Stimulated activated CD4-positive, alpha-beta T cell treated with anti-CD3 and anti-CD28 coated beads, Interleukin-4, amount 100 ng/mL, for 1 hour (primary cell): ENCODE measurements at places on chromosomes 2 and 18.

- DNase-seq = no peak
These were observed 2.8 kb upstream of the KCTD1 start for GRCh38 chr18:26550998-26551694.

DNA sequence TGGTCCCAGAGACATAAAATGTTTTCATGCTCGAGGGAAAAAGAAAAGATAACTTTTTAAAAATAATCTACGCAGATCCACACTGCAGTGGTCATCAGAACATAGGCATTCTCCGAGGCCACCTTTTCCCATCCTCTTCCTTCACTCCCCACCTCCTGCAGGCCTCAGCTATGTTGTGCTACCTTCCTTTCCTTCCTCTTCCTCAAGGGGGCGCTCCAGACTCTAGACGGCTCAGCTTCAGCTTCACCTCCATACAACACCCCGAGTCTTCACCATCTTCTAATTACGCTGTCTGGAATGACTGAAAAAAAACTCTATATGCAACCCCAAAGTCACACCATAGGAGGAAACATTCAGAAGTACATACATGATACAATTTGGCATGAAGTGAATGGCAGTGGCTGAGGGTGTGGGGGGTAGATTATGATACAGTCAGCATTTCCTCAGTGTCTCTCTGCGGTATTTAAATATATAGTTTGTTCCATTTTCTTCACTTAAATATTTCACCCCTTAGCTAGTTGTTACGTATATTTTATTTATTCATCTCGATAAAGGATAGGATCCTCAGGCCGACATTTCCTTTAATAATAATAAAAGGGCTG, 583.6 kb downstream of the IRS1 start:
- peak; percentile 38 for DNase-seq

DNA sequence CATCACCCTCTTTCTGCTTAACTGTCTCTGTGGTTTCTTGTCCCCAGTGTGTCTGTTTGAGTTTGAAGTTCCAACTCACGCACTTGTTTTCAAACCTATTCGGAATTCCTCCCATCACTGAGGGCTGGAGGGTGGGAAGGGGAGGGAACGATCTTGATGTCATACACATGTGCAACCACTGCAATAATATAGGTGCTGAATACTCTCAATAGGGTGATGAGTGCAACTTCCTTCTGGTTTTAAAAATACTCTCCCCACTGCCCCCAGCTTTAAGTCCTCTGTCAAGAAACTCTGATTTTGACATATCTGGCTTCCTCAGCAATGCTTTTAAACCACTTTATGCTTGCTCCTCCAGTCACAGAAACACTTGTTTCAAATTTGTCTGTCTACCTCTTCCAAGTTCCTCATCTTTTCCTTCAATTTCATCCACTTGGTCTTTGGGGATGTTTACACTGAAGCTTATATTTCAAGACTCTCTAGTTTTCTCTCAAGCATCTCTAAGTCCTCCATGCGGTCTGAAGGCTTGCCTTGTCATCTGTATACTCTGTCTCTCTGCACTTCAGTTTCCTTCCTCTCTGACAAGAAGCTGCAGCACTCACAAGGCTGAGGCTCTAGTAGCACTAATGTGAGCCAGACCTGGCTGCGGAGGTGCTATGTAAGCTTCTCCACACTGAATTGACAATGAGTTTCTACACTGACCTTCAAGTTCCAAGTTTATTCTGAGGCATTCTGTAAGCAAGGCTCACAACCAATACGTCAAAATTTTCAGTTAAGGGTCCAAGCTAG, 422.3 kb downstream of the ZEB2 start:
- DNase-seq = no peak

DNA sequence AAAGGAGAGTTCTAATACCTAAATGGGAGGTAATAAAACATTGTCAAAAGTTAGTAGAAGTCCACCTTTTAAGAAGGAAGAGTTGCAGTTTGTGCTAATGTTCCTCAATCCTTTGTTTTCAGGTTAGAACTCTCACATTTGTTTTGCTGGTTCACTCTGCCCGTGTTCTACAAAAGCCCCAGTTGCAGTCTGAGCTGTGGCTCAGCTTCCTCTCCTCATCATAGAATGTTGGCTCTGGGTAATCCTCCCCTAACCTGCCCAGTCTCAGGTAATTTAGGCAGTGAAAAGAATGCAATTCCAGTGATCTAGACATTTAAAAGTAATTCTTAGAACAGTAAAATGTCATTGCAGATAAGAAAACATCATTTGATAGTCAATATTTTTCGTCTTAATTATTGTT, 1410.4 kb upstream of the ZEB2 start:
- DNase-seq = no peak

DNA sequence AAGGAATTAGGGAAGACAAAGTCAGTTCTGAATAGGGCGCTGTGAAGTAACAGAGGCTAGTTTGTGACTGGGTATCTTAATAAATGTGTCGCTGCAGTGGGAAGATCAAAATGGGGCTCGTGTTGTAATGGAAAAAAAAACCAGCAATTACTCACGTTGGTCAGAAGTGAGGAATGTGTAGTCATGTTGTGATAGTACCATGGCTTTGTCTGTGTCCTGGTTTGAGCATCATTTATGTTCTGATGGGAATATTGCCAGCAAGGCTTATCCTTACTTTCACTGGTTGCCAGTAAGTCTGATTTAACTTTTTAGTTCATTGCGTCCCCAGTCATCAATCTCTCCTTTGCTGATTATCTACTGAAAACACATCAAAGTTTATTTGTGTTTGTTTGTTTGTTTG, 467.6 kb downstream of the NYAP2 start:
- DNase-seq = no peak

GRCh38 chr18:3645384-3646156, 195.6 kb downstream of the TGIF1 start:
- no peak for DNase-seq

- no peak for DNase-seq
These were observed 42.6 kb downstream of the INPP4A start for GRCh38 chr2:98487101-98487805.

GRCh38 chr18:62288665-62289008, 36.5 kb upstream of the TNFRSF11A start:
- no peak for DNase-seq

GRCh38 chr2:151091583-151091982, 170.1 kb downstream of the RBM43 start:
- no peak for DNase-seq

- no peak for DNase-seq
These were observed 50.5 kb downstream of the RAB31 start for GRCh38 chr18:9758624-9759075.

DNA sequence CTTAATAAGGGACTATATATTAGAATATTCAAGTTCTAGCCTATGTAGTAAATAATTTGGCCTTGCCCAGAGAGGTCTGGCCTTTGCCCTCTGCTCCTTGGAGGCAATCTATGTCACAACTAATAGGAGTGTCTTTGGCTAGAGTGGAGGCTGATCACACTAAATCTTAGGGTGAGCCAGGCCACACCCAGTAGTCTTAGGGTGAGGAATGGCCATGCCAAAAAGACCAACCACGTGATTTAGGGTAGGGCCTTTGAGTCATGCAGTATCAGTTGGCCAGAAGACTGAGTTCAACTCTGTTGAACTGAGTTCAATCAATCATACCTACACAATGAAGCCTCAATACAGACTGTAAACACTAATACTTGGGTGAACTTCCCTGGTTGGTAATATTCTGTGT, 26.0 kb upstream of the FLACC1 start:
- no peak for DNase-seq

GRCh38 chr2:170848587-170848986, 31.9 kb downstream of the GAD1 start:
- DNase-seq = no peak

- no peak for DNase-seq
These were observed 184.1 kb downstream of the CALCRL start for GRCh38 chr2:187263675-187264560.

DNA sequence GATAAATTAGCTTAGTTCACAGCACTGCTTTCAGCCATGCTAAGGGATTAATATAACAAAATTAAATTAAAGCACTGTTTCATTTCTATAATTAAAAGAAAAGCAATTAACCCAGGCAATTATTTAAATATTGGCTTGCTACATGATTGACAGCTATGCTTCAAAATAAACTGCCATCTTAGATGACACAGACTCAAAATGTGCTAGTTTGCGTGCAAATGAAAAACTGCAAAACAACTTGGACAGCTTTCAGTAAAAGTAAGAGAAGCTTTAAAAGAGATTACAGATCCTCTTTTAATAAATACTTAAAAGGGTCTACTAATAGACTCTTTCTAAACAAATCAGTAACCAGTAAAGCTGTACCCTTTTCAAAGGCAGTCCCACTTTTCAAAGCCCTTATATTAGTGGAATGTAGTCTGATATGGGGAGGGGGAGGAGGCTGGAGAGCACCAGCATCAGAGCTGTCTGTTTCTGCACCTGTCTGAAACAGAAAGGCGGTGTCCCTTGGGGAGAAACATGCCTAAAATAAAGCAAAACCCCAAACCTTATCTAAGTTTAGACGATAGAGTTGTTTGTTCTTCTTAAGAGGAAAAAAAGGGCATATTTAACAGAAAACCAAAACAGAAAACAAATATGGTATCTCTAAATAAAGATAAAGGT, 20.8 kb downstream of the EIF2AK3 start:
- DNase-seq = no peak

DNA sequence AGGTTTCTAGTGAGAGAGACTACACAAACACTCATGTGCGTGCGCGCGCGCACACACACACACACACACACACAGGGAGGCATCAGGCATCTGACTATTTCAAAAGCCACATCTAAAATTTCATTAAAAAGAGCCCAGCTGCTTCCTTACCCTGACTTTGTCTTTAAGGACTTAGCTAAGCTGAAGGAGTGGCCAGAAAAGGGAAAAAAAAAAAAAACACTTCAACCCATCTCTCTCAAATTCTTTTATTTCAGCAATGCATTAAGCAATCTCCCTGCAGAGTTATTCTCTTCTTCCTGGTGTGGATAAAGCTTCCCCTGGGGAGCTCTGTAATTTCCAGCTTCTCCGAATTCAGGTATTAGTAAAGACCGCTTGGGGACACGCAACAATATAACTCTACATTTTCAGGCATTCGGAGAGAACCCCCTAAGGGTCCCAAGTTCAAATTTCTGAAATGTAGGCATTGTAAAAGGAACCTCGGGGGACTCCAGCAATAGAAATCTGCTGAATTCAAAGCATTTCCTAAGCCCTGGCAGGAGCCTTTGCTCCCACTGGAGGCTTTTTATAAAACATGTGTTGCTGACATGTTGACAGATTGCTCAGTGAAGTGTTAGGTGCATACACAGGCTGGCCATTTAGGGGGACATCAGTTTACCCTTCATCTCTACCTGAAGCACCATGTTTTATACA, 67.0 kb downstream of the ZNF521 start:
- DNase-seq = no peak

DNA sequence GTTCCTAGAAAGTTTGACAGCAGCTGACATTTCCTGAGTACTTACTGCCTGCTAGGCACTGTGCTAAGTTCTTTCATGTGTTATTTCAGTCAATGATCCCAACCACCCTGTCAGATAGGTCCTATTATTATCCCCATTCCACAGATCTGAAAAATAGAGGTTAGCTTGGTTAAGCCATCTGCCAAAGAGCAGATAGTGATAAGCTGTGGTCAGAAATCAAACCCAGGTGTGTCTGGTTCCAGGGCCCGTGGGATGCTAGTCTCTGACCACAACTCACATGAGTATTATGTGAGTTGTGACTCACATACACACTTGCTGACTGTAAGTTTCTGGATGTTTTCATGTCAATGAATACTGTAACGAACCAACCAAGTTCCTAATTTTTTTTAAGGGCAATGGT, 132.0 kb upstream of the APCDD1 start:
- DNase-seq = no peak

- no peak for DNase-seq
These were observed 24.5 kb downstream of the MAL start for GRCh38 chr2:95049961-95050360.

- DNase-seq = peak; percentile 35
These were observed 4.9 kb downstream of the KLHL30 start for GRCh38 chr2:238143239-238143951.

DNA sequence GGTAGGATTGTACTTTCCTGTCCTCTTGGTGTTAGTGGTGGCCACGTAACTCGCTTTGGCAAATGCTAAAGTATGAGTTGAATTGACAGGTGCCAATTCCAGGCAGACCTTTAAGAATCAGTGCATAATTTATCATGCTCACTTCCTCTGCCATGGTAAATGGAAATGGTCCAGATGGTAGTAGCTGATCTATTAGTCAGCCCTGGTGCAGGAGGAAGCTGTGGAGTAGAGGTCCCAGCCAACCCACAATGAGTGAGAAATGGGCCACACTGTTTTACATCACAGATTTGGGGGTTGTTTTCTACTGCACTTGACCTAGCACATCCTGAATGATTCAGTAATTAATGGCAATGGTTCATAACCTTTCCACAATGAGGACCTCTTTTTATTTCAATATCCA, 104.4 kb downstream of the RGPD3 start:
- DNase-seq = no peak

DNA sequence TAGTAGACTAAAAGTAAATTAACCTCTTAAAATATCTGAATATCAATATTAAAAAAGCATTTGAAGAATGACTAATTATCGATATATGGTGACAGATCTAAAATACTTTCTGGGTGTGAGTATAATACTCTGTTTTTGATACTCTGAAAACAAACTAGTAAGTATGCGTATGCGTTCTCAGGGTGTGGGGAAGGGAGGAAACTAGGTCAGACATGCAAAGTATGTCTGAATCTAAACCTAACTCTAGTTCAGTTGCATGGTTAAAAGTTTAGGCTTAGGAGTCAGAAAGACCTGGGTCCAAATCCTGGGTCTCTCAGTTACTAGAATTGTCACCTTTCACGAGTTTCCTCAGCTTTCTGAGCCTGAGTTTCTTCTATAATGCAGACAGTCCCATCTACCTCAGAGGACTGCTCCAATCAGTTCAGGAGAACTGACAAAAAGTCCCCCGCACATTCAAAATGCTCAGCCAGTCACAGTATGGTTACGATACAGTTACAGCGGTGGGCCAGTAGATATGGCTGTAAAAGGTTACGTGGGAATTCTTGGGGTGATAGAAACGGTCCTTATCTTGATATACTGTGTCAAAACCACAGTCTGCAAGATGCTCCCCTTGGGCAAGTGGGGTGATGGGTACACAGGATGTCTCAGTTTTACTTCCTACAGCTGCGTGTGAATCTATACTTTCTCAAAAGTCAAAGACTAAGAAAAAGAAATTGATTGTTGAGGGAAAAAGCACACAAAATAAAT, 29.2 kb downstream of the UNC50 start:
- DNase-seq = peak; percentile 19

DNA sequence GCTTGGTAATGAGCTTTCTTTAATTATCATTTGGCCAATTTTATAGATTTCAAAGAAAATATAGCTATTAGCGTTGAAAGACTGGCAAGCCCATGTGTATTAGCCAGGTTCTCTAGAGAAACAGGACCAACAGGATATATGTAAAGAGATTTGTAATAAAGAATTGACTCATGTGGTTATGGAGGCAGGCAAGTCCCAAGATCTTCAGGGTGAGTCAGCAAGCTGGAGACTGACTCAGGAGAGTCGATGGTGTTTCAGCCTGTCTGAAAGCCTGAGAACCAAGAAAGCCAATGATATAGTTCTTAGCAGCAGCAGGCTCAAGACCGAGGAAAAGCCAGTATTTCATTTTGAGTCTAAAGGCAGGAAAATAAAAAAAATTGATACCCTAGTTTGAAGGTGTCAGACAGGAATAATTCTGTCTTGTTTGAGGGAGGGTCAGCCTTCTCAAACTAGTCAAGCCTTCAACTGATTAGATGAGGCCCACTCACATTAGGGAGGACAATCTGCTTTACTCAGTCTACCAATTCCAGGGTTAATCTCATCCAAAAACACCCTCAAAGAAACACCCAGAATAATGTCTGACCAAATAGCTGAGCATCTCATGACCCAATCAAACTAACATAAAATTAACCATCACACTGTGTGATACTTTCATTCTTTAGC, 78.3 kb upstream of the CRIM1 start:
- peak; percentile 10 for DNase-seq

- DNase-seq = no peak
These were observed 134.1 kb upstream of the EPAS1 start for GRCh38 chr2:46163098-46163430.
